ENCODE measurements at places on chromosomes 5 and 9.

GRCh38 chr5:177516601-177517568 lies at the start of gene DDX41:
Gene DDX41 (minus strand): TSS chr5:177516961. CDS start chr5:177516945, 16 bp downstream.
- DNase-seq, result peak; percentile 97
- H3K4me1 ChIP-seq, result peaks cover 4% of the 10 kb centered on the region

GRCh38 chr5:669842-670395 lies 23.2 kb downstream of the TPPP start:
- H3K4me1 ChIP-seq, result peaks cover 20% of the 10 kb centered on the region
- DNase-seq, result no peak
- H3K27me3 ChIP-seq, result no peaks in the 10 kb centered on the region
- no peak overlapping the region for H3K27ac ChIP-seq

DNA sequence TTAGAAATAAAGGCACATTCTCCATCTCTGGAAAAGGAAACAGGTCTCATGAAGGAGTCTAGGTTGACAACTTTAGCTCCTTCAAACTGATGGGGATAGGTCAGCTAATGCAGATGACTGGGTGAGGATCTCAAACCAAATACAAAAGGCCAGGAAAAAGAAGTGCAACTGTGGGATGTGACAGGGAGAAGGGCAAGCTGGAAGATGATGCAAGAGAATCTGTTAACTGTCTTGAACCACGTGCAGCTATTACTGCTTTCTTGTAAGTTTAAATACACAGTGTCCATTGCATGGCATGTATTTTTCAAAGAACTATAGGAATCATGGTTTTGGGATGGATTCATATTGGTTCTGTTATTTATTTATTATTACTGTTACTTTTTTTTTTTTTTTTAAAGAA lies 331.8 kb downstream of the NDUFS4 start:
- no peak for DNase-seq
- no peaks in the 10 kb centered on the region for H3K36me3 ChIP-seq
- H3K27ac ChIP-seq, result no peak overlapping the region

GRCh38 chr9:113882636-113883164 lies 6.6 kb downstream of the ZNF618 start:
- peaks cover 12% of the 10 kb centered on the region for H3K36me3 ChIP-seq
- no peak overlapping the region for H3K4me3 ChIP-seq
- peaks cover 10% of the 10 kb centered on the region for H3K4me1 ChIP-seq

Data from neuronal stem cell (in vitro differentiated cells).